NCI-H526 treated with DMSO at 0.1 percent for 48 hours (cell line): ENCODE measurements at places on chromosomes 4 and X.

DNA sequence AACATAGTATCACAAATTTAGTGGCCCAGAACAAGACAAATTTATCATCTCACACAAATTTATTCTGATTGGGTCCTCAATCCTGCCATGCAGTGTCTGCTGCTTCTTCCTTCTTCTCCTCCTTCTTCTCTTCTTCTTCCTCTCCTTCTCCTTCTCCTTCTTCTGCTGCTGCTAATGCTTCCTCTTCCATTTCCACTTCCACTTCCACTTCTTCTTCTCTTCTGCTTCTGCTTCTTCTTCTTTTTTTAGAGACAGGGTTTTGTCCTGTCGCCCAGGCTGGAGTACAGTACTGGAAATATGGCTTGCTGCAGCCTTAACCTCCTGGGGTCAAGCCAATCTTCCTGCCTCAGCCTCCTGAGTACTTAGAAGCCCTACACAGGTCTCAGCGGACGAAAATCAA lies 37.5 kb downstream of the FGFBP1 start:
- no peak for DNase-seq

- DNase-seq: no peak
Measured at GRCh38 chrX:107713543-107714205, 61.9 kb downstream of the TSC22D3 start.

DNA sequence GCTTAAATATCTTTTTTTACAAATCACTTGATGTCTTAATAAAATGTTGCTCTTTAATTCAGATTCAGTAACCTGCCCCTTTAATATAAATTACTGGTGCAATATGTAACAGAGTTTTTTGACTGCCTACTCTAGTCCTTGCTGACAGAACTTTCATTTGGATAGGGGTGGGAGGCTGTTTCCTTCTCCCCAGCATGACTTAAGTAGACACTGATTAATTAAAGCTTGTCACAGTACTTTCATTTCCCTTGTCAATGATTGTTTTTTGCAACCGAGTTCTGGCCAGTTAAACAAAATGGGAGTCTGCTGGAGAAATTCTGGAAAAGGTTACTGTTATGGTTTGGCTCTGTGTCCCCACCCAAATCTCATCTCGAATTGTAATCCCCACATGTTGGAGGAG lies 37.3 kb upstream of the BBS12 start:
- DNase-seq: no peak

- DNase-seq: no peak
Measured at GRCh38 chr4:41678086-41678816, 70.3 kb downstream of the PHOX2B start.

DNA sequence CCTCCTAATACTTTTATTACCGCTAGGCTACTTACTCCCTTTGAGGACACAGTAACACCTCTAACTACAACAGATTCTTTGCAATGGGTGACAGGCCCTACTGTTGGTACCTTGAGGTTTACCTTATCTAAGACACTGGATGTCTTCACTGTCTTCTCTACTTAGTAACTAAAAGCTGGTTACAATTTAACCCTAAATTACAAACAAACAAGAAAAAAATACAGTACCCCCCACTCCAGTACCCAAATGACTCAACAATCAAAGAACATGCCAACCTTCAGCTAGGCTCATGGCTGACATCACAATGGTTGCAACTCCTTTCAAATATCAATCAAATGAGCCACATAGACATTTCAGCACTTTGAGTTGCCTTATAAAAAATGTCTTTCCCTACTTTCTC lies 198.0 kb downstream of the GUCY2F start:
- DNase-seq: no peak

DNA sequence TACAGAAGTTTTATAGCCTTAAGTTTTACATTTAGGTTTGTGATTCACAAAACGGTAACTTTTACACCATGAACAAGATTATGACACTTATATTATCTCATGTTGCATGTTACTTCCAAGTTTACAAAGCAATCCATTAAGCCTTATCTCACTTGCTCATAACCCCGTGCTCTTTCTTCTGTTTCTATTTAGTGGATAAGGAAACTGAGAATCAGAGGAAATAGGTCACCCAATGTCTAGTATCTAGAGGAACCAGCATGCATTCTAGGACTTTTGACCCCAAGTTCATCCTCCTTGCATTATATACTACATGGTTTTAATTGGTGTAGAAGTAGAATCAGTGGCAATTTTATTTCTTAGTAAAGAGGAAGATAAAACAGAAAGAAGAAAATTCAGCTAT lies 67.0 kb upstream of the ANXA3 start:
- DNase-seq: no peak

DNA sequence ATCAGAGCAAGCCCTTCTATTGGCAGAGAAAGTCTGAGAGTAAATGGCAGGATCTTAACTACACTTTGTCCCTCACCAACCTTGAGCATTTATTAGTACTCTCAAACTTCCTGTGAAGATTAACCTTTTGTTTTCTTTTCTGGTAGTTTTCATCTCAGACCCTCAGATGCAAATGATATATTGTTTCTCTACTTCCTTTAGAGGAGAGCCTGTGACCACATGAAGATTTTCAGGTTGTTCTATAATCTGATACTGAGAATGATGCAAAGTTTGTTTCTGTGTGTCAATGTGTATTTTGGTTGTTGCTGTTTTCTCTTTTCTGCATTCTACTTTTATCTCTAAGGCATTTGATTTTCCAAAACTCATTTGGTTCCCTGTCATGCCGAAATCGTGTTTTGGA lies 165.8 kb upstream of the CYSLTR1 start:
- no peak for DNase-seq

DNA sequence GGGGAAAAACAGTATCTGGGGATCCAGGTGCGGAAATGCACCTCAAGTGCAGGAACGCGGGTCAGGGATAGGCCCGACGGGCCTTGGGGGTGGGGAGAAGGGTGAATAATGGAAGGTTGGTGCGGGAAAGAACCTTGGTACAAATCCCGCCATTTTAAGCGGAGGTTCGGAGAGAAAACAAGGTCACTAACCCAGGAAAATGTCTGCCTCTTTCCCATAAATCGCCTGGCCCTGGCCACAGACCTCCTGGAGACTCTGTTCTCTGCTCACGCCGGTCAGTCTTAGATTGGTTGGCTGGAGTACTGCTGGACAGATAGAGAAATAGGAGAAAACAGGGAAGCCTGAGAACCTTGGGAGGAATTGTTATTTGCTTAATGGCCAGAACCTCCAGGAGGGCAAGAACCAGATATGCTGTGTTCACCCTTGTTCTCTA lies 897 bp upstream of the FBXL5 start:
- no peak for DNase-seq
